ENCODE measurements at places on chromosomes 12 and 14. TPM values are rescaled to one million over a fixed set of nuclear protein-coding genes. Genes with fewer than 3 reads are reported as not detected.

- no peak for DNase-seq
Observed at GRCh38 chr14:100721568-100721967, 5.1 kb upstream of the DLK1 start.

DNA sequence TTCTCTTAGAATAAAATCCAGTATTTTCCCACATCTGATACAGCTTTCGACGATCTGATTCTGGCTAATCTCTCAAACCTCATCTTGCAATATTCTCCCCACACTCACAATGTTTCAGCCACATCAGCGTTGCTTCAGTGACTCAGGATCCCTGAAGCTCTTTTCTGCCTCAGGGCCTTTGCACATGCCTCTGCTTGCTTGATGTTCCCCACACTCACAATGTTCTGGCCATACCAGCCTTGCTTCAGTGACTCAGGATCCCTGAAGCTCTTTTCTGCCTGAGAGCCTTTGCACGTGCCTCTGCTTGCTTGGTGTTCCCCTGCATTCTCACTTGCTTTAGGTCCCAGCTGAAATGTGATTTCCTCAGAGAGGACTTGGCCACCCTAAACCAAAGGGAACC lies 2.6 kb downstream of the C12orf42 start:
- DNase-seq = no peak

DNA sequence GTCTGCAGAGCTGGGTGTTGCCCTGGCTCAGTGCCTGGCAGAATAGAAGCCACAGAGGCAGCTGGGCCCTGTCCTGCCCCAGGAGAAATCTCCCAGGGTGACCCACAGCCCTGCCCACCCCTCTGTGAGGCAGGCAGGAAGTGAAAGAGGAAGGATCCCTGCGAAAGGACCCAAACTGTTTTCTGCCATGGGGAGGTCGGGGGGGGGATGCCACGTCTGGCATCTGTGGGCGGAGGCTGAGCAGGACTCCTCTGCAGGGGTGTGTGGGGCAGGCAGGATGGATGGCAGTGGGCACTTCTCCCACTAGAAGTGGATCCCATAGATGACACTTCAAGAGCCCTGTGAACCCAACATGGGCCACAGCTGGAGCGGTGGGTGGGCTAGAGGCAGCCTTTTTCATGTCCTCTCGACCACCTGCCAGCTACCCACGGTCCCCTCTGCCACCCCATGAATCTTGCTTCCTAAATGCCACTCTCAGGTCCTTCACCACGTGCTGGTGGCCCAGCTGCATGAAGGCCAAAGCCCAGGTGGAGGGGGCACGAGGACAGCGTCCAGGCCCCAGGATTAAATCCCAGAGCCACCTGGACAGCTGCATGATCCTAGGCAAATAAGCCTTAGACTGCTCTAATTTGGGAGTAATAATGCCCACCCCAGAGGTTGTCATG lies 3.6 kb downstream of the PAPLN start:
- no peak for DNase-seq

DNA sequence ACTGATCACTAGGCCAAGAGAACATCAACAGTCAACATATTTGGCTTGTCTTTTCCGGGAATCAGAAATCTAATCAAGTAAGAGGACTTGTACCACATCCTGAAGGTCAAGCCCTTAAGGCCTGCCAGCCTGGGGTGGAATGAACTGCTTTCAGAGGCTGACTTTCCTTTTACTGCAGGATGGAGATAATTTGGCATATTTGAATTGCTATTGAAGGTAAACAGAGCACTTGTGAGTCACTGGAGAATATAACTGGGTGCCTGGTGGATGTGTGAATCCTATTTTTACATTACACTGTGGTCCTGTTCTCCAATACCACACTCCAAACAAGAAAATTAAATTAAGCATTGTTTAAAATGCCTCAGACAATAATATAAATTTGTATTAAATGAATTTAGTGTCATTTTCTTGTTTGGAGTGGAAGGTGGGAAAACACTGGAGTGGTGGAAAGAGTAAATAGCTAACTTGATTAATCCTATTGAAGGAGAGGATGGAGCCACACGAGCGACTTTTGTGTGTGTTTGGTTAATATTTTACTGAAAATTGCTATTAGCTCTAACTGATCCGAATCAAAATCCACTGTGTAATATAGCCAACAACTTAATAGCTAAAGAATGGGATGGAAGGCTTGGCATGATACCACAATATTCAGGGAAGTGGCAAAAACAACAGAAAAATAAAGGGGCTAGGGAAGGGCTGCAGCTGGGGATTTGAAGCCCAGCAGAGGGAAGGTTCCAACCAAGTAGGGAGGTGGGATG lies 89.4 kb downstream of the OTX2 start:
- DNase-seq = no peak

GRCh38 chr12:21941506-21942376 lies 515 bp upstream of the ABCC9 start:
- DNase-seq = no peak

GRCh38 chr12:4899364-4899763 lies 10.3 kb upstream of the KCNA1 start:
- no peak for DNase-seq

DNA sequence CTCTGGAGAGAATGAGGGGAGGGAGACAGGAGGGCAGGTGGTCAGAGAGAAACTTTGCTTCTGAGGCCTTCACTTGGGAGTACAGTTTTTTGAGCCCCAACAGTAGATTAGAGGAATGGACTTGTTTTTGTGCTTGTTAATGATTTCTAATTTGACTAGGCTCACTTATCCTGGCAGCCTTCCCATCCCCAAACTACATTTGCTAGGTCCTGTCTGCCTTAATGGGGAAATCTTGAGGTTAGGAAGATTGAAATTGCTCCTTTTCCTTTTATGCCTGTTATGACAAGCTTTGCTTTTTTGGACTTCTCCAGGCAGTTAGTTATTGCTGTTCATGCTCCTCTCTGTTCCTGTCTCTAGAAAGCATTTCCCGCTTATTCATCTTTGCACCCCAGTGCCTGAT lies 37.7 kb downstream of the SYNE2 start:
- DNase-seq = no peak

POTEM gene
- not detected for total RNA-seq

CYP27B1 gene
- total RNA-seq = 2.2 TPM

Data from thoracic aorta (tissue), 2 donors.